ENCODE measurements at places on chromosomes 7 and 10. TPM values are rescaled to one million over a fixed set of nuclear protein-coding genes. Genes with fewer than 3 reads are reported as not detected.

- no peak for DNase-seq
These were observed 107.9 kb downstream of the TMEM178B start for GRCh38 chr7:141181812-141182211.

DNA sequence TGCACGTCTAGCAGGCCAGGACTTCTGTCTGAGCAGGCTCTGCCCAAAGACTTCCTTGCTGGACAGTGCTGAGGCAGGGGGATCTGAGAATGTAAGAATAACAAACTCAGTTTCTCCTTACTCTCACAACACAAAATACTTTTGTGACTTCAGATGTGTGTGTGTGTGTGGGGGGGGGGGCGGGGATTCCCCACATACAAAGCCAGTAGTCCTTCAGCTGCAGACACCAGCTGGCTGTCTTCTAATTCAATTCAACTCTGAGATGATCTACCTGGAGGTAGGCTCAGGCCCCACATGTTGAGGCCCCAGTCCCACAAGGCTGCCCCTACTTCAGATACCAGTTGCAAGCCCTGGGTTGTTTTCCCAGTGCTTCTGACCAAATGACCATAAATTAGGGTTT is 4.7 kb upstream of the CXCL12 start:
- no peak for DNase-seq

GRCh38 chr10:21976739-21977138 is 26.8 kb downstream of the DNAJC1 start:
- no peak for DNase-seq

DNA sequence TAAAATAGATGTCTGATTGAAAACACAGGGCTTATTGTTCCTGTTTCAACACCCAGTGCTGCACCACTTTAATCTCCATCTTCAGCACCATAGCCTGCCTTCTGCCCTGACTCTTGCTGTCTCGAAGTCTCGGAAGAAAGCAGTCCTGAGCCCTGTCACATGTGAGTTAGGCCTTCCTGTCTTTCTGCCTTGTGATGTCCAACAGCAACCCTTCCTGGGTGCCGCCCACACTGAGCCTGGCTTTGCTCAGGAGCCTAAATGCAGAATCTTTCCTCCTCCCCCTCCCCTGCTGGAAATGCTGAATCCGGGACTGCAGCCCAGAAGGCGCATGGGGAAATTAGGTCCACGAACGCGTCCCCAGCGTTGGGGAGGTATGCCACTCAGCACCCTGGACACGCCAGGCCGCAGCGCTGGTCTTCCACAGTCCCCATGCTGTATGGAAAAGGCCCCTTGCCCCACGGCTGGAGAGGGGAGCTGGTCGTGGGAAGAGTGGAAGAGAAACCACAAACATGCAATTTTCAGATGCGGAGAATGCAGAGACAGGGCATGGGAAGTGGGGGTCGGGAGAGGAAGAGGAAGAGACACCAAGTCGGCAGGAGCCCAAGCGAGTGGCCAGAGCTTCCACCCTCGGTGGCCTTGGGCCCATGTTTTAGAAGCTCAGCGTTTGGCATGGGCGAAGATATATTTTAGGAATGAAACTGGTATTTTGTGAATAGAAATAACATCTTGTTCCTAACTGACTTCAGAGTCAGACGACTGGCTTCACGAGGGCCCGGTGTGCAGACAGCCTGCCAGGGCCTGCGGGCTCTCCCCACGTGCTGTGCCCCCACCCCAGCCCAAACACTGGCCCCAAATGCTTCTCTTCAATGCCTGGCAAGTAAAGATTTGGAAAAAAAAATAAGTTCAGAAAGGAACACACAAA is 656.1 kb upstream of the FOXK1 start:
- DNase-seq = no peak

DNA sequence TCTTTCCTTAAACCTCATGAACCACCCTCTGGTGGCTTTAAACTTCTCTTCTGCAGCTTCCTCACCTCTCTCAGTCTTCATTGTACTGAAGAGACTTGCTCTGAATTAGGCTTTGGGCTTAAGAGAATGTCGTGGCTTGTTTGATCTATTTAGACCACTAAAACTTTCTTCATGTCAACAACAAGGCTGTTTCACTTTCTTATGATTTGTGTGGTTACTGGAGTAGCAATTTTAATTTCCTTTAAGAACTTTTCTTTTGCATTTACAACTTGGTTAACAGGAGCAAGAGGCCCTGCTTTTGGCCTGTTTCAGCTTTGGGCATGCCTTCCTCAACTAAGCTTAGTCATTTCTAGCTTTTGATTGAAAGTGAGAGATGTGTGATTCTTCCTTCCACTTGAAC is 38.1 kb upstream of the CDHR3 start:
- DNase-seq = no peak

- DNase-seq = no peak
These were observed 1019.4 kb downstream of the TYW1 start for GRCh38 chr7:68015978-68016532.

DNA sequence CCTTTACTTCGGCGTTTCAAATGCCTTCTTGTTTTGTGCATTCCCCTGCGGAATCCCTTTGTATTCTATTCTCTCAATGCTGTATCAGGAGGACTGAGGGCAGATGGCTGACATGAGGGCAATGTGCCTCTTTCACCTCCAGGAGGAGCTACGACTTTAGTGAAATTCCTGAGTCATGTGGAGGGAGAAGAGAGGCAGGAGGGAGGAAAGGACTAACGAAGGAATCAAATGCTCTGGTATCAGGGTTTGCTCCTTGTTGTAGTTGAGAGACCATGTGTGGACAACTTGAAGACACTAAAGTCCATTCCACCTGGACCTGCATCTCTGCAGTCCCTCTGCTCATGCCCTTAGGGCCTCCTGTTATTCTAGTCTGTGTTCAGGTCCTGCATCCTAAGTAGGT is 40.2 kb upstream of the PRSS58 start:
- no peak for DNase-seq

The UNC5B gene
- polyA plus RNA-seq = 57.8 TPM

The HOXA10 gene
- 147 TPM for polyA plus RNA-seq

The KCND2 gene
- 1.6 TPM for polyA plus RNA-seq

The GALNT17 gene
- 4.8 TPM for polyA plus RNA-seq
